ENCODE measurements at places on chromosomes 1 and 21.

- DNase-seq = no peak
These were observed 267.9 kb downstream of the ZNF326 start for GRCh38 chr1:90262791-90263190.

GRCh38 chr1:54806931-54807611 is 5.9 kb upstream of the TTC22 start:
- DNase-seq = no peak

- no peak for DNase-seq
These were observed 79.7 kb downstream of the PBX1 start for GRCh38 chr1:164638492-164639202.

DNA sequence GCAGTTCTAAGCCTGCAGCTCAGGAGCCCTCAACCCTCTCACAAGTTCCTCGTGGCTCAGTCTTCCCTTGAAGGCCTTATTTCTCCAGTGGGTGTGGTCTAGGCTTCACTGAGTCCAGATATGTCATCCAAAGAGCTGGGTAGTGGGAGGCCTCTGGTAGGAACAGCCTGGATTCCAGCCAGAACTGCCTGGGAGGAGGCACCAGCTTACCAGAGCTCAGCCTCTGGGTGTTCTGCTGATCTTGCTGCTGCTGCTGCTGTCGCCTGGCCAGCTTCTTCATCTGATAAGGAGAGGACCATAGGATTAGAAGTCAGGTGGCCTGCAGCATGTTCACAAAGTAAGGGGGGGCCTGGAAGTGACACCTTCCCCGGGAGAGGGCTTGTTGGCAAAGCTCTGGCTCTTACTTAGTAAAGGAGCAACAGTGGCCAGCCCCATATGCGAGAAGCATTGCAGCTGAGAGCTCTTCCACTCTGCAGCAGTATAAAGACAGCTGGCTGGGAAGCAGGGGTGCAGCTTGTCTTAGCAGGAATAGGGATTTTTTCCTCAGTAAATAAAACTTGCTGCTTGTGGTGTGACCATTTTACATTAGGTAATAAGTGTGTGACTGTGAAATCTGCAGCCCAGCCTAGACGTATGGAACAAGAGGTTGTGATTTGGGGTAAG is 148.5 kb downstream of the LMX1A start:
- no peak for DNase-seq
